LHCN-M2 (cell line): ENCODE measurements at places on chromosomes 6 and 20. TPM values are rescaled to one million over a fixed set of nuclear protein-coding genes. Genes with fewer than 3 reads are reported as not detected.

- no peak for DNase-seq
These were observed 29.9 kb upstream of the PNRC1 start for GRCh38 chr6:89050697-89051096.

The CALHM4 gene
- 0.26 and 1.3 TPM in 2 replicates for total RNA-seq

The CPNE5 gene
- not detected in 2 replicates for total RNA-seq

The HSF2 gene
- 23.8 and 28.9 TPM in 2 replicates for total RNA-seq

DNA sequence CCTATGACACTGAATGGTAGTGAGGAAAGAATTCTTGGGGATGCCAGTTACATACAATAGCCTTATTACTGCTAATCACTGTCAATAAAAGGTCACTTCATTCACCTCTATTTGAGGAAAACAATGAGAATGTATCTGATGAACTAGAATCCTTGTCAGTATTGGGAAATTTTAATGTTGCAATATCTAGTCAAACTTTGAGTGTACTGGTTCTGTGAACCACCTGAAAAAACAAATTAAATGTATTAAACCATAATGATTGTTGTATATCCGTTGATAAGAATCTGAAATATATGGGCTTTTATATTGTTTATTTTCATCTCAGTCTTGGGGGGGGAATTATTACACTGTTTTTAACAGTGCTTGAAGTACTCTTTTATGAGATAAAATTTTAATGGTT is 10.6 kb downstream of the TAF11 start:
- no peak for DNase-seq

- DNase-seq: no peak
These were observed 575.8 kb upstream of the ADGRB3 start for GRCh38 chr6:68059261-68059660.

DNA sequence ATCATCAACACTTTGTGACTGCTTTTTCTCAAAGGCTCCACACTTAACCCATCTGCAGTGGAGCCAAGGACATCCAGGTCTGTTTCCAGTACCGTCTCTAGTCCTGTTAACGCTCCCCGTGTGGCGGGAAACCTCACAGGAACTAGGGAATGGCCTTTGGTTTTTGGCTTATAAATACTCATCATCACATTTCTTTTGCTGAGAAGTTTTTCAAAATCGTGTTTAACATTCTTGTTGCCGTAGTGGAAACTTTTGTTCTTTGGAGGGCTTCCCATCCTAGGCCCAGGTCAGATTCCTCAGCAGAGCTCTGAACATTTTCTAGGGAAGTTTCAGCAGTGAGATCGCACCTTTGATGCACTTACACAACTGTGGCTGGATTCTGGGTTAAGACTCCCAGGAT is 24.6 kb downstream of the DAAM2 start:
- no peak for DNase-seq

The CLPSL2 gene
- not detected in 2 replicates for total RNA-seq

- no peak for DNase-seq
These were observed 2.5 kb downstream of the AKIRIN2 start for GRCh38 chr6:87699576-87699975.

DNA sequence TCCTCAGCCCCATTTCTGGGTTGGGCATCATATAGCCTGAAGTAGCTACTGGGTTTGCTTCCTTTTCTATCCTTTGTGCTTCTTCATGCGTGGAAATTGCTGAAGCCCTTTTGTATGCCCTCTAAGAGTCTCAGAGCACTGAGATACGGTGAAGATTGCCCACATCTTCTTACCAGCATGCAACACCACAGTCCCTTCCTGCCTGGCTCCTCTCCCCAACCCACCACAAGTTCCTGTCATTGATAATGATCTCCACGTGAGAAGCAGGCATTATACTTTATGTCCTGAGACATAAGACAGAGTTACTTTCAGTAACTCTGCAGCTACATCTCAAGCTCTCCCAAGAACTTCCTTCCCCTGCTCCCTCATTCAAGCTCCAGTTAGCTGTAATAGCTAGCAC is 15.8 kb upstream of the PLCB4 start:
- DNase-seq: no peak

The HLA-G gene
- total RNA-seq: not detected in 2 replicates

- DNase-seq: no peak
These were observed 109.9 kb downstream of the SLC24A3 start for GRCh38 chr20:19322061-19322985.

The COL10A1 gene
- total RNA-seq: 1.4 and 1.7 TPM in 2 replicates
